Activated T-cell treated with anti-CD3 and anti-CD28 coated beads, Interleukin-2, amount 50 U/mL, for 4 hours (primary cell): ENCODE measurements at places on chromosomes 13 and 19. TPM values are rescaled to one million over a fixed set of nuclear protein-coding genes. Genes with fewer than 3 reads are reported as not detected.

MYH14 gene
- 0.34 TPM for total RNA-seq

ZNF880 gene
- 10.0 TPM for total RNA-seq

CYP2F1 gene
- total RNA-seq = not detected

CYP4F8 gene
- not detected for total RNA-seq

LGALS7B gene
- total RNA-seq = not detected

CCNE1 gene
- total RNA-seq = 30.2 TPM

ZNF793 gene
- 3.4 TPM for total RNA-seq
